ENCODE measurements at places on chromosomes 12 and 14. TPM values are rescaled to one million over a fixed set of nuclear protein-coding genes. Genes with fewer than 3 reads are reported as not detected.

DNA sequence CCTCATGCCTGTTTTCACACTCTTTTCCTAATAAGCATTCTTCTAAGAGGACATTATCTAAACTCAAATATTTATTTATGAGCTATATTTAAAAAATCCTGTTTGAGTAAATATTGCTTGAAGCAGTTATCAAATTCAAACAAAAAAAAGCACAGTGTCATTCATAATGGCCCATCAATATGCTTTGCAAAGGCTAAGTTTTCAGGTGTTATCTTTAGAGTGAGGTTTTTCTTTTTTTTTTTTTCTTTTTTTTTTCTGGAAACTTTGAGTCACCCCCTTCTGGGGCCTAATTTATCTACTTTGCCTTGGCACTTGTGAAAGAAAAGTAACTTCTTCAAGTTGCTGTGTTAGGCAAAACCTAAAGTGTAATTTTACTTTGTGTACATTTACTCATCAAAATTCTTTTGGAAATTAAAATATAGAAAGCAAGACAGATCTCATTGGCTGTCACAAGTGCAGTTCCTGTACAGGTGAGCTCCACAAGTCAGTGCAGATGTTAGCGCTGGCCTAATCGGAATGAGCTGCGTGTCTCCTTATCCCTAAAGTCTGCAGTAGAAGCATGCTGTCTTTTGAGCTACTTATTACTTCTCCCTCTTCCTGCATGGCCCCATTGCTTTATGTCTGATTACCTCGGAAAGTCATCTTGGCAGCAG is 53.3 kb downstream of the GLT1D1 start:
- no peaks in the 10 kb centered on the region for H3K4me1 ChIP-seq
- no peak overlapping the region for H3K4me3 ChIP-seq
- H3K27ac ChIP-seq = no peak overlapping the region

The GYS2 gene
- total RNA-seq = not detected

The SLC17A8 gene
- not detected for total RNA-seq

The PLD4 gene
- total RNA-seq = not detected

The TEX52 gene
- total RNA-seq = not detected

DNA sequence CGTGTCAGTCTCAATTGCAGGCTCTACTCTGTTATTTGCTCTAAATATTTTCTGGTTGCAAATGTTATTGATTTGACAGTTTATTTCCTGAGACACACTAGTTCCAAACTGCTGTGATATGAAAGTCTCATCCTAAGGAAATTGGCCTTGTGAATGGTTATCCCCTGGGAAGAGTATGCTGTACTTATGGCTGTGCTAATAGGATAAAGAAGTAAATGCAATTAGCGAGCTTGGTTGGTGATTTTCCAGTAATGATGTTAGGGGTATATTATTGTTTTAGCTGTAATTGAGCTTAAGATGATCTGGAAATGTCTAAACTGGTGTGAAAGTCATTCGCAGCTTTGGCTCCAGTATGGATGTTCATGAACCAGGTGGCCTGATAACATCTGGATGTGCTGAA is 197.9 kb downstream of the SUDS3 start:
- no peak overlapping the region for H3K27ac ChIP-seq
- no peak overlapping the region for H3K4me3 ChIP-seq
- no peaks in the 10 kb centered on the region for H3K27me3 ChIP-seq
- no peak for DNase-seq
- H3K36me3 ChIP-seq = no peaks in the 10 kb centered on the region

DNA sequence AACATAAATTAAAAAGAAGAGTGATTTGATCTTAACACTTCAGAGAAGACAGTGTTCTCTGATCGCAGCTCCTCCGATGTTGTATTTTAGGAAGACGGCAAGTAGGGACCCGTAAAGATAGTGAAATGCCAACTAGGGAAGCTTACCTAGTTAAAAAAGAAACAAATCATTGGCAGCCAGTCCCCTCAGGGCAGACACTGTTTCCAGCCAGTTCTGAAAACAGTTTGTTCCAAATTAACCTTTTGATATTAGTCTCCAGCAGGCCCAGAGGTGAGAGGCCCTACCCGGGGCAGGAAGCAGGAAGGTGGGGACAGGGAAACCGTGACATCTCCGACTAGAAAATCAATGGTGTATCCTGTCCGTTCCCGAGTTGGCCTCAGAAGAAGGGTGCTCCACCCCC is 56.0 kb downstream of the KSR2 start:
- no peak for DNase-seq
- H3K4me1 ChIP-seq = no peaks in the 10 kb centered on the region
- H3K36me3 ChIP-seq = no peaks in the 10 kb centered on the region
- no peak overlapping the region for H3K4me3 ChIP-seq

DNA sequence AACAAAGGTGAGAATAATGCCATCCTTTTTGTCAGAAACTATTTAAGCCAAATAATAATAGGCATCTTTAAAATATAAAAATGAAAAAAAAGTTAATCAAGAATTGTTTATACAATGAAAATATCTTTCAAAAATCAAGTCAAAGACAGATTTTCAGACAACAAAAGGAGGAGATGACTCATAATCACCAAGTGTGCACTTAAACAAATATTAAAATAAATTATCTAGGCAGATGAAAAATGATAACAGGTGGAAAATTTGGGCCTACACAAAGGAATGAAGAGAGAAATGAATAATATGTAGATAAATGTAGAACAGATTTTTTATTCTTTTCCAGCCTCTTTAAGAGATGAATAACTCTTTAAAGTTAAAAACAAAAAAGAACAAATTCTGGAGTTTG is 250.0 kb upstream of the PLEKHG7 start:
- H3K4me3 ChIP-seq = no peak overlapping the region
- H3K27ac ChIP-seq = no peak overlapping the region
- no peaks in the 10 kb centered on the region for H3K27me3 ChIP-seq
- H3K4me1 ChIP-seq = no peaks in the 10 kb centered on the region
- DNase-seq = no peak
- H3K36me3 ChIP-seq = no peaks in the 10 kb centered on the region

DNA sequence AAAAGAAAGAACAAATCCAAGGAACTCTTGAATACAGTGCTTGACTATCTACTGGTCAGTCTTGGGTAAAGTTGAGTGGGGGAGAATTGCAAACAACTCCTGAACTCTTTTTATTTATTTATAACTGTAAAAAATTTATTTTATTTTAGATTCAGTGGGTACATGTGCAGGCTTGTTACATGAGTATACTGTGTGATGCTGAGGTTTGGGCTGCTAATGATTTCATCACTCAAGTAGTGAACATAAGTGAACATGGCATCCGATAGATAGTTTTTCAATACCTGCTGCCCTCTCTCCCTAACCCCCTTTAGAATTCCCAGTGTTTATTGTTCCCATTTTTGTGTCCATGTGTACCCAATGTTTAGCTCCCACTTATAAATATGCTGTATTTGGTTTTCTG is 3.2 kb upstream of the GSG1 start:
- H3K4me1 ChIP-seq = peaks cover 6% of the 10 kb centered on the region
- H3K4me3 ChIP-seq = no peak overlapping the region
- no peaks in the 10 kb centered on the region for H3K36me3 ChIP-seq
- no peak for DNase-seq
- no peaks in the 10 kb centered on the region for H3K27me3 ChIP-seq

The SPX gene
- 0.64 TPM for total RNA-seq

- H3K27me3 ChIP-seq = no peaks in the 10 kb centered on the region
- H3K36me3 ChIP-seq = peaks cover 3% of the 10 kb centered on the region
- no peaks in the 10 kb centered on the region for H3K4me1 ChIP-seq
- no peak for DNase-seq
- no peak overlapping the region for H3K27ac ChIP-seq
Observed at GRCh38 chr12:1117371-1117770, 126.3 kb downstream of the ERC1 start.

DNA sequence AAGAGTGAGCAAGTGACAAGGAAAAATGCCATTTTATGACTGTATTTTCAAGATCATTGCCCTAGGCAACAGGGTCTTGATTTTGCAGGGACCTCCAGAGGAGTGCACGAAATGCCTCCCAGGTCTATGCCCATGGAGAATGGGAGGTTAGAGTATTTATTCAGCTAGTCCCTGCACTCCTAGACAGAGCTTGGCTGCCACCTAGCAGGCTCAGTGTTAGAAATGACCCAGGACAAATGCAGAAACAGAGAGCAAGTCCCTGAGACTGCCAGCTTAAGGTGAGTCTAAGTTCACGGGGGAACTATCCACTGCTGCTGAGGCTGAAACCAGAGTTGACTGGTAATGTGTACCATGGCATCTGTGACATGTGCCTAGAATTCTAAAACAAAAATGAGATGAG is 506.4 kb downstream of the MED13L start:
- no peaks in the 10 kb centered on the region for H3K27me3 ChIP-seq
- no peak for DNase-seq
- H3K4me3 ChIP-seq = no peak overlapping the region
- H3K27ac ChIP-seq = no peak overlapping the region

DNA sequence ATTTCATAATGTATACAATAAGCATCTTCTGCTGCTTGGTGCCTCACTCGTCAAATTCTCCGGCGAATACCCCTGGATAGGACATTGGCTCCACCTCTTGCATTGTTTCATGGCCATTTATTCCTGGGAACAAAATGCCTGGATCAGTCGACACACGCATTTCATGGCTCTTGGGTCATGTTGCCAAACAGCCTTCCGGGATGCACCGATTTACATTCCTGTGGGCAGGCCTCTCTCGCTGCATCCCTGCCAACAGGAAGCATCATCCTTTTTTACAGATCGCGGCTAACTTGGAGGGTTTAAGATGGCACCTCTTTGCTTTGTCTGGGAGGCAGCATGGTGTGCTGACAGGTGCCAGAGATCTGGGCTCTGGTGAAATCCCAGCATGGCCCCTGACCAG is 32.7 kb upstream of the RIMBP2 start:
- H3K27me3 ChIP-seq = no peaks in the 10 kb centered on the region
- no peaks in the 10 kb centered on the region for H3K36me3 ChIP-seq

The LRRK2 gene
- total RNA-seq = 0.31 TPM

The RHEBL1 gene
- total RNA-seq = 10.1 TPM

The PPP4R4 gene
- total RNA-seq = 1.2 TPM

- H3K36me3 ChIP-seq = no peaks in the 10 kb centered on the region
- H3K27me3 ChIP-seq = no peaks in the 10 kb centered on the region
- DNase-seq = no peak
- no peak overlapping the region for H3K27ac ChIP-seq
- H3K4me1 ChIP-seq = peaks cover 17% of the 10 kb centered on the region
- H3K4me3 ChIP-seq = no peak overlapping the region
Observed at GRCh38 chr14:90675399-90675798, 140.8 kb downstream of the TTC7B start.

DNA sequence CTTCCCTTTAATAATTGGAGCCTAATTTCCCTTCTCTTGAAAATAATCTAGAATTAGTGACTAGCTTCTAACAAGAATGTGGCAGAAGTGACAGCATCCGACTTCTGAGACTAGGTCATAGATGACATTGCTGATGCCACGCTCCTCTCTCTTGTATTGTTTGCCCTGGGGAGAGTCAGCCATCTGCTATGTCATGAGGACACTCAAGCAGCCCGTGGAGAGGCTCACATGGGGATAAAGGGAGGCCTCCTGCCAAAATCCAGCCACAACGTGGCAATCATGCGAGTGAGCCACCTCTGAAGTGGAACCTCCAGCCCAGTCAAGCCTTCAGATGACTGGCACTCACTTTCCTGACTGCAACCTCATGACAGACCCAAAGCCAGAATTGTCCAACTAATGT is 54.2 kb upstream of the LRRK2 start:
- H3K4me1 ChIP-seq = no peaks in the 10 kb centered on the region
- no peak overlapping the region for H3K4me3 ChIP-seq
- no peak for DNase-seq
- H3K27ac ChIP-seq = no peak overlapping the region

Data from CD8-positive, alpha-beta memory T cell (primary cell).